ENCODE measurements at places on chromosomes 5 and 9. TPM values are rescaled to one million over a fixed set of nuclear protein-coding genes. Genes with fewer than 3 reads are reported as not detected.

DNA sequence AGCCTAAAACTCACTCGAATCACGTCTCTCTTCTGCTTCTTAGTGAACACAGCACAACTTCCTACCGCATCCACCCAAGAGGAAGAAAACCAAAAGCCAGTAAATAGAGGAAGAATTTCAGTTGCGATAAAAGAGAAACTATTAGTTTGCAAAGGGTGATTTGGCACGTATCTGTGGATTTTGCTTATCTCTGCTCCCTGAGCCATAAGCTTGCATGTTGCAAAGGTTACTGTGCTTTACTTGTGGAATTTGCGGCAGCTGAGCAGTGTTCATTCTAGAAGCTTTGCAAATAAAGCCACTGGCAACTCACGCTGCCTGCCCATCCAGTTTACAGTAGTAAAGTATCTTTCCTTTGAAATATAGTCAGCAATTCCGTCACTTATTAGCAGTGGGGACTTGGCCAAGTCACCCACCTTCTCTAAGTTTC is 149.0 kb upstream of the PCA3 start:
- DNase-seq, result no peak

DNA sequence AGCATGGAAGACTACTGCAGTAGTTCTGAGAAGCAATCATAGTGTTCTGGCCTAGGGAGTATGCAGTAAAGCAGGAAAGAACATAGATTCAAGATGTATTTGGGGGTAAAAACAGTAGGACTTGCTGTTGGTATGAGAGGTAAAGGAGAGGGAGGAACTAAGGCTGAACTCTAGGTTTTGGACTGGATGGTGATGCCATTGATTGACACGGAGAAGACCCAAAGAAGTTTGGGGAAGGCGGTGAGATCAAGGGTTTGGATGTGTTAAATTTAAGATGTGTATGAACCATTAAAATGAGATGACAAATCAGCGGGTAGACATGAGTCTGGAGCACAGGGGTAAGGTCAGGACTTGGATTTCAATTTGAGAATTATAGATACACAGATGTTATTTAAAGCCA is 2.0 kb upstream of the CDC37L1 start:
- no peak for DNase-seq

- DNase-seq, result no peak
Observed at GRCh38 chr9:16214677-16215352, 655.7 kb downstream of the BNC2 start.

TEX48 gene
- total RNA-seq, result 1.0 TPM

C9orf153 gene
- not detected for total RNA-seq

DNA sequence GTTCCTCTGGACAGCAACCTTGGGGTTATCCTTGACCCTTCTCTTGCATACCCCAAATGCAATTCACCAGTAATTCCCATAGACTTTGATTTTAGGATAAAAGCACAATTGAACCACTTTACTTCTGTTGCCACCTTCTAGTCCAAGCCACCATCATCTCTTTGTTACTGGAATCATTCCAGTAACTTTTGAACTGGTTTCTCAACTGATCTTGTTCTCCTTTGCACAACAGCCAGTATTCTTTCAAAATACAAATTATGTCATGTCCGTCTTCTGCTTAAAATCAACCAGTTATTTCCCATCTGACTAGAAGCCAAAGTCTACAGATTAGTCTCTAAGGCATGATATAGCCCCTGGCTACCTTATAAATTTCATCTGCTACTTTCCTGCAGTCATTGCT is 21.4 kb downstream of the SLC25A46 start:
- no peak for DNase-seq

GRCh38 chr9:110016340-110016739 is 191.6 kb downstream of the C9orf152 start:
- DNase-seq, result no peak

- DNase-seq, result no peak
Observed at GRCh38 chr9:15724612-15725011, 171.8 kb downstream of the CCDC171 start.

DNA sequence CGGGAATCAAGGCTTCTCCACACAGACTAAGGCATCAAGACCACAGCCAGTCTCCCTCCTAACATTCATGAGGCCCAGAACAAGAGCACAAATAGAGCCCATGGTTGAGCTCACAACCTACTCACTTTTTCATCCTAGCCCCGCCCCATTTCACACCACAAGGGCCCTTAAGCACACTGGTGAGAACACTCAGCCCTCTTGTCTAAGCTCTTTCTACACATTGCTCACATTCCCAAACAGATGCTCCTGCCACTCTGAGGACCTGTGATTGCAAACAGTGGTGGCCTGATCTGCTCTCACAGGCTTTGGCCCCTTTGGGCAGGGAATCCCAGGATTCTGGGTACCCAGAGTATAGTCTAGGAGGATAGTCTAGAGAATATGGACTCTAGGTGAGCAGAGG is 54.0 kb downstream of the FEM1C start:
- DNase-seq, result no peak

TTLL11 gene
- 3.0 TPM for total RNA-seq

DNA sequence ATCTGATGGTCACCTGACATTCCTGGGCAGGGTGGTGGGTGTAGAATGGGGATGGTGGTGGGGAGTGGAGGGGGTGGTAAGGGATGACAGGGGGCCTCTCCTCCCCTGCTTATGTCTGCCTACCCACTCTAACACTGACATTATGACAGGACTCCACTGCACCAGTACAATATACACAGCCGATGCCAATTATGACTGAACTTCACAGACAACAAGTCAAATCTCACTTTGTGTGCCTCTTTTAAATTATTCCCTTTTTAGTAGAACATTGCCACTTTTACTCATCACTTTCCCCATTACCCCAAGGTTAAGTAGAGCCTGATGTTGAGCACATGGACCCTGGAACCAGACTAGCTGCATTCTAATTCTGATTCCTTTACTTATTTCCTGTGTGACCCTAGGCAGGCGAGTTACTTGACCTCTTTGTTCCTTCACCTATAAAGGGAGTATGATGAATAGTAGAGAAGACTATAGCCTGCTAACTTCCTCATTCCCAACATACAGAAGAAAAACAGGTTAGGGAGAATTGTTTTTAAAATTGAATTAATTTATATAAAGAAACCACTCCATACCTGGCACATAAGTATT is 464.7 kb downstream of the DMRT2 start:
- DNase-seq, result no peak

- no peak for DNase-seq
Observed at GRCh38 chr5:53917095-53917494, 356.7 kb downstream of the NDUFS4 start.

DNA sequence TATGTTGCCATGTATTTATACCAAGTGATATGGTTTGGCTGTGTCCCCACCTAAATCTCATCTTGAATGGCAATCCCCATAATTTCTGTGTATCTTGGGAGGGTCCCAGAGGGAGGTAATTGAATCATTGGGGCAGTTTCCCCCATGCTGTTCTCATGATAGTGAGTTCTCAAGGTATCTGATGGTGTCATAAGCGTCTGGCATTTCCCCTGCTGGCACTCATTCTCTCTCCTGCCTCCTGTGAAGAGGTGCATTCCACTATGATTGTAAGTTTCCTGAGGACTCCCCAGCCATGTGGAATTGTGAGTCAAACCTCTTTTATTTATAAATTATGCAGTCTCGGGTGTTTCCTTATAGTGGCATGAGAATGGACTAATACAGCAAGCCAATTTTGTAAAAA is 140.8 kb upstream of the ADAMTSL1 start:
- DNase-seq, result no peak

LCN15 gene
- not detected for total RNA-seq

DNA sequence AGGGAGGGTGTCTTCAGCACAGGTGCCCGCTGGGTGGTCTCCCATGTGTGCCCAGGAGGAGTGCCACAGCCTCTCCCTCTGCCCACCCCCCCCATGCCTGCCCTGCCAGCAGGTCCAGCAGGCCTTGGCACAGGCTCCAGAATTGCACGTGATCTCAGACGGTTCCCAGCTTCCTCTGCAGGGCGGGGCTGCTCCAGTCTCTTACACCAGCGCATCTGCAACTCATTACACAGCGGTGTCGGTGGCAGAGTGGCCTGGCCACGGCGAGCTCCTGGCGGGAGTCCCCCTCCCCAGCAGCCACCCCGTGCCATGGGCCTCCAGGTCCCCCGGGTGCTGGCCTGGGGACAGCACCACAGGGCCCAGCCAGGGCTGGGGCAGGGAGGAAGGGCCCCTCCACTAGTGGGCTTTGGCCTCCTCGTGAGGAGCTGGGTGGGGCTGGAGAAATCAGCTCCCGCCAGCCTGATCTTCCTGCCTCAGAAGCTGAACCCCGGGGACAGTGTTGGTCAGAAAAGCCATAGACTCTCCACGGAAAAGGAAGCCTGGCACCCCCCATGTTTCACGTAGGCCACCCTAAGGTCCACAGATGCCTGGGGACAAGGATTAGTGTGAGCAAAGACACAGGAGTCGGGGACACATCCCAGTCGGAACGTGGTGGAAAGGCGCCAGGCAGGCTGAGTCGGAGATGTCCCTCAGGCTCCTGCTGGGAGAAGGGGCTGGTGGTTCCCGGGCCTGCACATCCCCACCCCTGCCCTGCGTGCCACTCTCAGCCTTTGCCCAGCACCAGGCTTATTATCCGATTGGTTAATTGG is 40.2 kb downstream of the RXRA start:
- no peak for DNase-seq

SLC4A9 gene
- not detected for total RNA-seq

GRCh38 chr5:129689045-129689444 is 58.8 kb upstream of the MINAR2 start:
- DNase-seq, result no peak
